Spinal cord (tissue), 10 donors: ENCODE measurements at places on chromosomes 3 and 15. TPM values are rescaled to one million over a fixed set of nuclear protein-coding genes. Genes with fewer than 3 reads are reported as not detected.

The BFSP2 gene
- 1.0 TPM for total RNA-seq

The LTF gene
- 62.3 TPM for total RNA-seq

The MME gene
- 34.5 TPM for total RNA-seq

The PRTG gene
- 11.9 TPM for total RNA-seq

The CNTN6 gene
- total RNA-seq, result 9.6 TPM

The MYZAP gene
- 9.3 TPM for total RNA-seq

The GOLGA6L7 gene
- not detected for total RNA-seq

The SI gene
- 0.10 TPM for total RNA-seq

The PAQR9 gene
- 0.66 TPM for total RNA-seq

The KNG1 gene
- not detected for total RNA-seq

The RBP2 gene
- not detected for total RNA-seq

The CFAP161 gene
- 3.2 TPM for total RNA-seq

The IGDCC3 gene
- 4.7 TPM for total RNA-seq

The TMC3 gene
- 0.11 TPM for total RNA-seq

The CLRN1 gene
- total RNA-seq, result not detected

The SEMA5B gene
- 14.2 TPM for total RNA-seq

The SPSB4 gene
- total RNA-seq, result 5.3 TPM

The MB21D2 gene
- total RNA-seq, result 23.4 TPM

The DPPA2 gene
- not detected for total RNA-seq

The MEX3B gene
- 8.8 TPM for total RNA-seq
